ENCODE measurements at places on chromosomes 4 and X.

DNA sequence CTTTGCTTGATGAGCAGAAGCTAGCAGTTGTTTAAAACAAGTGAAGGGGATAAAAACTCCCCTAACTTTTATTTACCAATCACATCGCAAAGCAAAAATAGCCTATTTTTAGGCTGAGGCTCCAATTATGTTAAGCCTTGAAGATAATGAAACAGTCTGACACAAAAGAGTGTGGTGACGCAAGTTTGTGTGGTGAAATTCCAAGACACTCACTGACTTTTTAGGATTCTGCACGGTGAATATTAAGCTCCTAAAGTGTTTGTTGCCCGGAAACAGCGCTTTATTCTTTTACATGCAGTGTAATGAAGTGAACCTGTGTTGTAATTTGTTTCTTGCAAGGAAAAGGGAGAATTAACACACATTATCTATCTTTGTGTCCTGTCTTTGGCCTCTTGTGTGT is 74.8 kb downstream of the POLA1 start:
- no peak for DNase-seq

DNA sequence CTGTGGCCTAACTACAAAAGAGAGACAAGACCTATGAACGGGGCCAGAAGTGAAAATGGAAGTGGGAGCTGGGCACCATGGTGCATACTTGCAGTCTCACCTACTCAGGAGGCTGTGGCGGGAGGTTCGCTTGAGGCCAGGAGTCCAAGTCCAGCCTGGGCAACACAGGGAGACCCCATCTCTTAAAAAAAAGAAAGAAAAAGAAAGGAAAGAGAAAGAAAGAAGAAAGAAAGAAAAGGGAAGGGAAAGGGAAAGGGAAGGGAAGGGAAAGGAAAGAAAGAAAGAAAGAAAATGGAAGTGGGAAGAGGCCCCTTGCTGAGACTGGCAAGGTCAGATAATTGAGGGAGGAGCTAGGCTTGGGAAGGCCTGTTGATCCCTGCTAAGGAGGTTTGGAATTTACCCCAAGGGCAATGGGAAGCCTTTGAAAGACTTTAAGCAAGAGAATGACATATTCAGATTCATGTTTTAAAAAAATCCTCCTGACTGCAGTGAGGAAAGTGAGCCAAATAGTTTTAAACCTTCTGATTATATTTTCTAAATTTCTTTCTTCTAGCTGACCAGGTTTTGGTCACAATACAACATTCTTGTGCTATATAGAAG is 17.7 kb upstream of the HERC5 start:
- no peak for DNase-seq

DNA sequence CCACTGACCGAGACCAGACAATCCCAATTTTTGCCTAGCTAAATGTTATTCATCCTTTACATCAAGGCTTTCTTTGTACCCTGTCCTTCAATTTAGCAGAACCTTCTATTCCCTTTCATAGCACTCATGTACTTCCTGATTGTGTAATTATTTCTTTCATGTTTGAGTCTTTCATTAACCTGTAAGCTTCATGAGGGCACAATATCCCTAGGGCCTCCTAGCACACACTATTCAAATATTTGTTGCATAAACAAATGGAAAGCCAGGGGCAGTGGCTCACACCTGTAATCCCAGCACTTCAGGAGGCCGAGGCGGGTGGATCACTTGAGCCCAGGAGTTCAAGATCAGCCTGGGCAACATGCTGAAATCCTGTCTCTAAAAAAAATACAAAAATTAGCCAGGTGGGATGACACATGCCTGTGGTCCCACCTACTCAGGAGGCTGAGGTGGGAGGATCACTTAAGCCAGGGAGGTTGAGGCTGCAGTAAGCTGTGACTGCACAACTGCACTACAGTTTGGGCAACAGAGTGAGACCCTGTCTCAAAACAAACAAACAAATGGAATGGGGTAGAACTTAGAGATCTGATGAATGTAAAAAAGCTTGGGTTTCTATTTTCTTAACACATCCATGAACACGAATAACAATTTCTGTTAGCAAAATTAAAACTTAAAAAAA is 59.0 kb downstream of the SAT1 start:
- DNase-seq, result no peak

DNA sequence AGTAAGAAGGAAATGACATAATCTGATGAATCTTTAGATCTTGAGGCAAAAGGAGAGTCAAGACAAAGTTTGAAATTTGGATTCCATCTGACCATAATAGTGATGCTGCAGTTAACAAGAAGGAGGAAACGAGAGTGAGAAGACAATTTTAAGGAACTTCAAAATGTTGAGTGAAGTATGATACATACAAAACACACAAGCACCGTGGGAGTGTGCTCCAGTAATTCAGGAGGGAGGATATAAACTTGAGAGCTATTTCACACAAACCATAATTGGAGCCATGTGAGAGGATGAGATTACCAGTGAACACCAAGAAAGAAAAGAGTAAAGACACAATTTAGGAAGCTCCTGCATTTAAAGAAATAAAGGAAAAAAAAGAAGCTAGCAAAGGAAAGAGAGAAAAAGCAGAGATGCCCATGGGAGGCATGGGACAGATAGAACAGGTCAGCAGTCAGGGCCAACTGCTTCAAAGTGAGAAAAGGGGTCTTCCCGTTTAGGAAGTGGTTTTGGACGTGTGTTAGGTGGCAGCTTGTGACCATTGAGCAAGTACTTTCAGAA is 150.7 kb upstream of the SLC7A11 start:
- no peak for DNase-seq

DNA sequence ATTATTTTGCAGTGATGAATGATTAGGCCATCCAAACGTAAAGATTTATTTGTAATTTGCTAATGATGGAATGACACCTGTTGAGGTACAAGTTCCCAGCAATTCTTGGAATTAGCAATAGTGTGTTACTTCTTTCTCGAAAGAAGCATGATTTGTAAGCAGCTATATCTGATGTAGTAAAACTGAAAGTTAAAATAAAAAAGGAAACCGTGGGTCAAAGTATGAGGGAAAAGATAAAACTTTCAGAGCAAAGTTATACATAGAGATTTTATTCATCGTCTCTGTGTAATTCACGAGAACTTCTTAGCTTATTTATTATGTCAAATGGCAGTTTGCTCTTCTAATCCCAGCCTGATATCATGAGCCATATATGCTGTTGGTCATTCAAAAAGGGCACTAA is 59.0 kb downstream of the NFKB1 start:
- no peak for DNase-seq

GRCh38 chrX:129472116-129472515 is 51.2 kb downstream of the SMARCA1 start:
- no peak for DNase-seq

GRCh38 chr4:147940171-147940570 is 208.3 kb downstream of the ARHGAP10 start:
- no peak for DNase-seq

DNA sequence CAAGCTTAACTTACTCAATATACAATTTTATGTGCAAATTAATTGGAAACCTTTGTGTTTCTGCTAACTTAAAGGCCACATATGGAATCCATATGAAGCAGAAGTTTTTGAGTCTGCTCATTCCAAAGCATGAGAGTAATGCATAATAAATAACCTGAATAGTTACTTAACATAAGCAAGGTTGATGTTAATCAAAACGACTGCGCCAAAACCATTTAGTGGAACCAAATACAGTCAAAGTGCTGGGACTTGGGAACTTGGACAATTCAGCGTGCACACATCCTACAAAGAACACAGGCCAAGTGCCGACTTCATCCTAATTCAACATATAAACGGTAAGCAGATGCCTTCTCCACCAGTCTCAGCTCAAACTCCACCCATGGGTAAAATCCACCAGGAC is 17.0 kb downstream of the TSPAN5 start:
- no peak for DNase-seq

DNA sequence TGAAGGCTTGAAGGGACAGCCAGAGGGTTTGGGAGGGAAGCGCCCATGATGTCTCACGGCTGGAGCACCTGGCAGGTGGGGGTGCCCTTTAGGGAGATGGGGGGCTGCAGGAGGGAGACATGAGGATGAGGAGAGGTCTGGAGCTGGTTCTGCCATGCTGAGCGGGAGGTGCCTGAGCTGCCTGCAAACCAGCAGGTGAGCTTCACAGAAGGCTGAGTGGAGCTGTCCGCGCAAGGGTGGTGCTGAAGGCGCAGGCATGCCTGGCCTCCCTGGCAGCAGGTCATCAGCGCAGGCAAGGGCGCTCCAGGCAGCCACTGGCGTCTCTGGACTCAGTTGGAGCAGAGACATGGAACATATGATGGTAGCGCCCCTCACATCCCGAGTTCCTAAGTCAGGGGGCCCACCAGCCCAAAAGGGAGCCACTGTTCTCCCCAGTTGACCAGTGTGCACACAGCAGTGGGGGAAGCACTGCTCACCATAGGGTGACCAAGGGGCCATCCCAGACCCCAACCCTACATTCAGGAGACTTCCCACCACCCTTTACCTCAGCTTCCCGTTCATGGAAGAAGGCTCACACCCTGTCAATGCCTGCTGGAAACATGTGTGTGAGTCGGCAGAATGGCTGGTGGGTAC is 25.8 kb downstream of the ADRA2C start:
- no peak for DNase-seq

DNA sequence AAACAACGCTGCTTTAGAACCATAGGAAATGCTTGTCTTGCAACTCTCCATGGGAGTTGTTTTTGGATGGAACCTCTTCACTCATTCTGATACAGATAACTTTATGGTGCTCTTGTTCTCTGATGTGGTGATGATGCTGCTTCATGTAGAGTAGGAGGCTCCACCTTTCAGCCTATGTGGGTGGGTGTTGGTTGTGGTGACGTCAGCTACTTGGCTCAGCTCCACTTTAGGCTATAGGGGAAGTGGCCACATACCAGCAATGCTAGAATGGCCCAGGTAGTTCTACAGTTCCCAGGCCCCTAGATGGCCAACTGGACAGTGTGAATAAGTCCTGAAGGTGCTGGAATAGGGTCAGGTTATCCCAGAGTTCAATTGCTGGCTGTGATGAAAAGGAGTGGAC is 192.1 kb downstream of the TBX22 start:
- DNase-seq, result no peak

DNA sequence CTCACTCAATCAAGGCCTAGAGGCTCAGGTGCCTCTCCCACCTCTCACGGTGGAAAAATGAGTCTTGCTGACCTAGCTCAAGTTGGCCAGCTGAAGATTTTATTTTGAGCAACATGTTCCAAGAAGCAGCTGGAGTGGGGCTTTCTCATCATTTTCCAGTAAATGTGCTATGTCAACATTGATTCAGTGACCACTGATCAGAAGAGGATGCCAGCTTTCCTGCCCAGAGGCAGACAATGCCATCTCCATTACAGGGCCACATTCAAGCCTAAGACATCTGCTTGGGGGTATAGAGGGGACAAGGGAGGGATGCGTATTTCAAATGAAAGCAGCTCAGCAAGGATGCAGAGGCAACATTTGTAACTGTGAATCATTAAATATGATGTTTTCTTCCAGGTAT is 3.0 kb downstream of the MEPE start:
- DNase-seq, result no peak

DNA sequence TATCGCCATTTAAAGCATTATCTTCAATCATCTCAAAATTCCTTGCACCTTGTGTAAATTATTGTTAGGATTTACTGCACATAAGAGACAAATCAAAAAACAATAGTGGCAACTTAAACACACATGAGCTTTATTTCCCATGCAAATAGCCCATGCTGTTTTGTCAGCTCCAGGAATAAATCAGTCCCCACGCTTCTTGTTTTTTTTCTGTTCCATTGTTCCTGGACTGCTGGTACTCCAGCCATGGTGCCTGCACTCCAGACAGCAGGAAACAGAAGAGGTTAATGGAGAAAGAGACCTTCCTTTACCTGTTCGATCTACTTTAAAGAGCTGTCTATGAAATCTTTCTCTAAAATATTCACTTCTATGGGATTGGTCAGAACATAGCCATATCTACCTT is 1515.7 kb upstream of the TENM3 start:
- no peak for DNase-seq

DNA sequence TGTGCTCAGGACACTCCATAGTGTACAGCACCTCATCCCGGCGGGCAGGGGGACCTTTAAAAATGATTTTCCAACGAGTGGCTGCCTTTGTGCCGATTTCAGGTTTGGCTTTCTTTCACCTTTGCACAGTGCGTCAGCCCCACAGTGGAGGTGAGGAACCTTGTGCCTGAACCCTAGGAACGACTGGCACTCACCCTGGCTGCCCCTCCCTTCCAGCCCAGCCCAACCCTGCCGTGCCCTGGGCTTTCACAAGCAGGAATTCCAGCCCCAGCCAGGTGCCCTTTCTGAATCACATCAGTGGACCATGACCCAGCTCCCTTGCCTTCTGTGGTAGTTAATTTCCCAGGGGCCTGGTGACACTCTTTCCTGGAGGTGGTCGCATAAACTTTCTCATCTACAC is 1.3 kb downstream of the TMEM164 start:
- DNase-seq, result no peak

- DNase-seq, result no peak
Measured at GRCh38 chr4:6983544-6984142, 59.5 kb upstream of the TADA2B start.

DNA sequence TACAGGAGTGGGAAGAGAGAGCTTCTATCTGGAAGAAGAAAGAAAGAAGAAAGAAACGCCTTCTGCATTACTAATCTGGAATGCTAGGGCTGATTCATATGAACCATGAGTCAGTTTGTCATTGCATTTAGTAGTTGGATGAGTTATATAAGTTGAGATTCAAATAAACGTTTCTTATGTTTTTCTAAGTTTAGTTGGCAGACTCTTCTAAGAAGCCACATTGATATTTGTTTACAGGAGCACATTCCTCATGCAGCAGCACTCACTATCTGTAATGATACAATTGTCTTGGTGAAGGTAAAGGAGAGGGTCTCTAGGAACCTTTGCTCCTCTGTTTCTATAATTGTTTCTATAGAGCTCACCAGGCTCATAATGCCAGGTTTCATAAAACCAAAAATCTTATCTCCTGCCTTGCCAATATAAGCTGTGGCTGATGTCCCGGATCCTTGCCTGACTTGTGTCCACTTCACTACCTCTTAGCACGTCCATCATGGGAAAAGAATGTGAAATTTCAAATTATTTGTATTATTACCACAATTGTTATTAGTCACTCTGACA is 39.5 kb downstream of the HOPX start:
- no peak for DNase-seq

DNA sequence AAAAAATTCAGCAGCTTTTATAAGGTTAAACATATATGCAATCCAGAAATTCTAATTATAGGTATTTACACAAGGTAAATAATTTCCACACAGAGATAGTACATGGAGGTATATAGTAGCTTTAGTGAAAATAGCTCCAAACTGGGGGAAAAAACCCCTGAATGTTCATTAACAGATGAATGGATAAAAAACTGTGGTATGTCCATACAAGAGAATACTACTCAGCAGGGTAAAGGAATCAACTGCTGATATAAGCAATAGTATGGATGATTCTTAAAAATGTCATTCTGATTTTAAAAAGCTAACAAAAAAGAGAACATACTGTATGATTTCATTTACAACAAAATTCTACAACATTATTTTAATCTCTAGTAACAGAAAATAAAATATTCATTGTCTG is 37.2 kb upstream of the FRMD7 start:
- no peak for DNase-seq

DNA sequence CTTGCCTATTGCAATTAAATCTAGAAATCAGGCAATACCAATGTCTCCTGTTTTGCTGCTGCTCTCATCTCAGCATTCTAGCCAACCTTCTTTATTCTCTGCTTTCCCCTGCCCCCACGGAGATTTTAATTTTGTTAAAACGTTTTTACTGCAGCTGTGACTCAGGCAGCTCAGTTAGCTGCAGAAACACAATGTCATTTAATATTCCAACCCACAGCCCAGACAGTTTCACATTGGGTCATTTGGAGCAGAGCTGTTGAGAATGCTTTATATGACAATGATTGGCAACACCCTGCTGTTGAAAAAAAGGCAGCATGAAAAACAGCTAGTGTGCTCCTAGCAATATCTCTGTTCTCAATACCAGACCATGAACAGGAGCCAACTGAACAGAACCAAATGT is 12.6 kb upstream of the SLC10A4 start:
- DNase-seq, result no peak

Measured in NCI-H2171 treated with DMSO at 0.1 percent for 48 hours (cell line).